ENCODE measurements at places on chromosomes 1 and 21.

DNA sequence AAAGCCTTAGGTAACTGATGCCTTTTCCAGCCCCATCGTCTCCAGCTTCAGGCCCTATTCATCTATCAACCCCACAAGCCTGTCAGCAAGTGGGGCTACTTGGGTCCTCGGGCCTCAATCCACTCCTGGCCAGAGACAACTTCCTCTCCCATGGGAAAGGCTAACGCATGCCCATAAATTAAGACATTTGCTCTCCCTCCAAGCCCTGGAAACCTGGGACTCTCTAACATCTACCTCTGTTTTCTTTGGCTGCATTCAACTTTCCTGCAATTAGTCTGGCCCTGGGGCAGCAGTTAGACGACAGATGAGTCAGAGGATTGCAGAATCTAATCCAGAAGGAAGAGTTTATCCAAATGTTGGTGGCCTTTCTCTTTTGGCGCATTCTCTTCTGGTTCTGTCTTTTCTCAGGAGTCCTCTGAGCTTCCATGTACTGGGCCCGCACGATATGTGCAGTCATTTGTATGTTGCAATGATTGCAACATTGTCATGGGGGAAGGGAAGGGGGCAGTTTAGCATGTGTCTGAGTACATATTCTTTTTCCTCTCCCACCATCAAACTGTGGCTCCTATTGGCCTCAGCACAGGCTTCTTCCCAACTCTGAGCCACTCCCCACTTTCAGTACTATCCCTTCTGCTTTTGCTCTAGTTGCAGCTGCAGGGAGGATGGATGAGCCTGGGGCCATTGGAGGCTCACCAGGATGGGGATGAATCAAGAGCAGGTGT is 54.4 kb downstream of the NAV1 start:
- DNase-seq = no peak

DNA sequence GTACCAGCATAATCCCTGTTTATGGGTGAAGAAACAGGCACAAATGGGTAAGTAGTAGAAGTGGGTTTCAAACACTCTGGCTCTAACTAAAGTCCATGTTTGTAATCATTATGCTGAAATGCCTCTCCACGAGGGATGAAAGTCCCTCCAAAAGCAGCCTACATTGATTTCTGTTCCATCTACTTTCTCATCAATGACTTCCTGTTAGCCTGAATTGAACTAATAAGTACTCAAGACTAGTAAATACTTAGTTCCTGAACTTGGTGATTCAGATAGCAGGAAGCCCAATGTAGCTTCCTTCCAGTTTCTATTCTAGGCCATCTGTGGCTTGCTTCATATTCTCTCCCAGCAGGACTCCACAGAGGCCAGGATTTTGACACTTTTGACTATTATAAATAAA is 11.3 kb upstream of the BACH1 start:
- no peak for DNase-seq

DNA sequence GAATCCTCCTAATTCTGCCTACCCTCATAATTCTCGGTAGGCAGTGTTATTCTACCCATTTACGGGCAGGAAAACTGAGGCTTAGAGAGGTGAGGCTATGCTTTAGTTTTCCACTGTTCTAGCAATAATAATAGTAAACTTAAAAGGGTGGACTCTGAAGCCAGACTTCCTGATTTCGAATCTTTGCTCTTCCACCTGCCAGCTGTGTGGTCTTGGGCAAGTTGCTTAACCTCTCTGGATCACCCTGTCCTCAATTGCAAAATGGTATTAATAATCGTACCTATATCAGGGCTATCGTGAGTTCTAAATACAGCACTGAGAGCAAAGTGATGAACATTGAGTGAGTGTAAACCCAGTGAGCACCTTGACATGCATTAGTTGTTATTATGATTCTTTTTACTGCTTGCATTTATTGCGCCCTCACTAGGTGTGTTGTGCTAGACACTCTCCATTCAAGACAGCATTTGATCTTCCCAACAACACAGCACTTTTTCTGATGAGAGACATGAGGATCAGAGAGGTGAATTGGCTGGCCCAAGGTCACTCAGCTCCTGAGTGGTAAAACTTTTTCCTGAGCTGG is 102.3 kb upstream of the CSF3R start:
- DNase-seq = no peak

- no peak for DNase-seq
Observed at GRCh38 chr1:155969377-155969791, 9.0 kb downstream of the ARHGEF2 start.

GRCh38 chr1:143651350-143651992 is 320.3 kb downstream of the FAM72C start:
- DNase-seq = no peak

- no peak for DNase-seq
Observed at GRCh38 chr1:59063501-59063900, 233.4 kb upstream of the FGGY start.

DNA sequence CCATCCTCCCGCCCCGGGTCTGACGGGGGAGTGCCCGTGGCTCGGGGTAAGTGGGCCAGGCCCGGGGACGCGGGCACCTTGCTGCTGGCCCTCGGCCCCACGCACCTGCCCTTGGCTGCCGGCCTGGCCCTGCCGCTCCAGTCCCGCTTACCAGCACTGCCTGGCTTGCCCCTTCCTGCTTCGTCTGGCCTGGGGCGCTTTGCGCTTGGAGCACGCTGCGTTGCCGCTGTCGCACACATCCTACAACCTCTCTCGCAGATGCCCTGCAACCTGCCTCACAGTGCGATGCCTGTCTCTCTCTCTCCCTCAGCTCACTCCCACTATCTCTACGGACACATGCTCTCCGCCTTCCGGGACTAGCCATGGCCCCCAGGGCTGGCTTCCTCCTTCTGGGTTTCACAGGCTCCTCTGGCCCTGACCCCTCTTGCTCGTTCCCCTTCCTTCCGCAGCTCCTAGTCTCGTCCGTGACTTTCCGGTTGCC is 9.7 kb downstream of the MYOG start:
- DNase-seq = no peak

- no peak for DNase-seq
Observed at GRCh38 chr1:210340841-210341240, 12.1 kb downstream of the HHAT start.

GRCh38 chr21:36841866-36842265 is 124.6 kb downstream of the HLCS start:
- DNase-seq = no peak

DNA sequence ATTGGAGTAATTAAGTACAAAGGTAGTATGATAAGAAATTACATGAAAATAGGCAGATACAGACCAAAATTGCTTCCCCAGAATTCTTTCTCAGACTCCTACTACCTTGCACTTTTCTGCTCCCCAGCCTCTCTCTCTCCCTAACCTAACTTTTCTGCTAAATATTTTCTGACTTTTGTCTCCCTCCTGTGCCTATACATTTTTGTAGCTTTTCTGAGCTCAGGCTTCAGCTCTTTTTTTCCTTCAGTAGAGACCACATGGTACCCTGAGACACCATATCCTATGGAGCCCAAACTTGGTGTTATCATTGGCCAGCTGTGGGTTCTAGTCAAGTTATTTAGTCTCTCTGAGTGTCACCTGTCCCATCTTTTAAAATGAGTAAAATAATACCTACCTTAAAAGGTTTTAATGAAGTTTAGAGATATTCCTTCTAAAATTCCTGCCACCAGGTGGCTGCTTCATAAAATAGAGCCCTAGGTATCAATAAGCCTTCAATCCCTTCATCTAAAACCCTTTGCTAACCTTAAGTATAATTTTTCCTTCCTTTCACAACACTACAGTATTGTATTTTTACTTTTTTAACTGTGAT is 237.6 kb upstream of the DUSP10 start:
- DNase-seq = no peak

- no peak for DNase-seq
Observed at GRCh38 chr1:93611668-93612067, 70.0 kb downstream of the BCAR3 start.
